Head of caudate nucleus (tissue), 42 donors: ENCODE measurements at places on chromosomes 5 and 9.

GRCh38 chr5:141003791-141004611, 37.7 kb downstream of the PCDHAC2 start:
- DNase-seq, result no peak

DNA sequence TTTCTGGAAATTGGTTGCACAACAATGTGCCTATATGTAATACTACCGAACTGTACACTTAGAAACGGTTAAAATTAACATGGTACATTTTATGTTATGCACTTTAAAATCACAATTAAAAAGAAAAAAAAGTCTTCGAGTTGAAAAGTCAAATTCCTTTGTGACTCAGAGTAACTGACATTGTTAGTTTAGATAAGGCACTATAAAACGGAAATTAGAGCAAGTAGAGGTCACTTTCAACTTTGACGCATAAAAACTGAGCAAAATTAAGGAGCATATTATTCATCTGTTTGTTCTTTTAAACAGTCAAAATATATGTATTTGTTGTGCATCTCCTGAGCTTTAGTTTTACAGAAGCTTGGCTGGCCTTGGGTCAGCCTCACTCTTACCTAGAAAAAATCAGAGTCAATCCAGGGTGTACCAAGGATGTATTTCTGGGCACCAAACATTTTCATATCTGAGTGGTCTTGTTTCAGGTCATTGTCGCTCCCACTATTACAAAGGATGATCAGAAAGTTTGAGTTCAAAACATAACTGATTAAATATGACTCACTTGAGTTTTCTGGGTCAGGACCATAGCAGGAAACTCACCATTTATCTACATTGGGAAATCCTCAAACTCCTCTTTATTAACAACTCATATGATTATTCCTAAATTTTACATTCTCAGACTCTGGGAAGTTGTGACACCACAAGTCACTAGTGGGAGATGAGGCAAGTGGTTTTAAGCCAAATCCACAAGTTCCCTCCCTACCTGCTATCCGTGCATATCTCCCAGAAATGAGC, 160.6 kb downstream of the CCDC192 start:
- DNase-seq, result no peak

GRCh38 chr9:38350529-38350928, 42.0 kb upstream of the ALDH1B1 start:
- DNase-seq, result no peak

- no peak for DNase-seq
Observed at GRCh38 chr5:135576075-135576599, 2.7 kb downstream of the CXCL14 start.
